HTR-8/SVneo (cell line): ENCODE measurements at places on chromosomes 13 and 19.
A peak's percentile ranks its signal among the peaks of the same experiment; 100 is the strongest.

DNA sequence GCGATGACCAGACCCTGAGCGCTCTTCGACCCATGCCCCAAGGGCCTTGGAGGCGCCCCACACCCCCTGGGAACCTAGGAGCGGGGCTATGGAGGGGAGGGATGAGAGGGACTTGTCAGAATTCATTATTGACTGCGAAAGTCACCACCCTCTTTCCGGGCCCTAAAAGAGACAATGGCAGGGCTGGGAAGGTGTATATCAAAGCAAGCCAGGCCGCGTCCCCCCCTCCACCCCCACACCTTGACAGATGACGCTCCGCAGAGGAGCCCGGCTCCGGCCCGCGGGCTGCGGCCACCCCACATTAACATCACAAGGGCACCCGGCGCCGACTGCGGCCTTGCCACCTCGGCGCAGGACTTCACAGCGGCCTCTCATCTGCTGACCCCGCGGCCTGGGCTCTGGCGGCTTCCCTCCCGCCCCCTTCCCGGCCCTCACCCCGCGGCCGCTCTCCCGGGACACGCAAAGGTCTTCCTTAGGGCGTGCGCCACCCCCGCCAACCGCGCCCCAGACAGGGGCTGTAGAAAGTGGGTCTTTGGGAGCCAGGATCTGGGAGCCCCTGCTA, 2.4 kb downstream of the CDX2 start:
- DNase-seq: no peak

GRCh38 chr19:21585281-21585890, 80.0 kb downstream of the ZNF429 start:
- no peak for DNase-seq

GRCh38 chr19:30153326-30154210, 211.5 kb downstream of the URI1 start:
- DNase-seq: no peak

DNA sequence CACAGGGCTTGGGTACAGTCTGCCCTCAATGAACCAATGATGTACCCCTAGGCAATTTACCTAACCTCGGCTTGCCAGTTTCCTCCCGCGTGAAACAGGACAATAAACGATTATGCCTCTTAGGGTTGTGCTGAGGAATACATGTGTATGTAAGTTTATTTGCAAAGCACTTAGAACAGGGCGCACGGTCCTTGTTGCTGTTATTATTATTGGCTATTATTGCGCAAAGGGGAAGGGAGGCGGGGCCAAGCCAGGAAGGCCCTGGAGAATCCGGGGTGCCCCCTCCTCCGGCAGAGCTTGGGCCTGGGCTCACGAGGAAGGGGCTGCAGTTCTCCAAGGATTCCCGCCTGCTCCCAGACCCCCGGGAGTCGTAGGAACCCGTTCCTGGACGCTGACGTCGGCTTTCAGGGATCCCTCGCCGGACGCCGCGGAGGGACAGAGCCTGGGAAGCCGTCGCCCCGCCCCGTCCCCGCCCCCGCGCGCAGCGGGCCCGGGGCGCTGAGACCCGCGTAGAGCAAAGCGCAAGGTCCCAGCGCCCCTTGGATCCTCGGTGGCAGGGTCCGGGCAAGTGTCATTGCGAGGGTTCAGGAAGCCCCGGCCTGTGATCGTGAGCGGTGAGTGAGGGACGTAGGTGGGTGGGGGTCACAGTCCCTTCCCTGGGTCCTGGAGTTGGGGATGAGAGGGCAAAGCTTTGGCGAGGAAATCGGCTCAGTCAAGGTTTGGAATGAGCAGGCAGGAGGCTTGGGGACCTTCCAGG, at the start of gene TMEM91:
Gene TMEM91, plus strand, starts transcription at position 293 of the 757 bp plus-strand sequence. CDS start 1,777 bp downstream, outside the sequence.
- peak; percentile 35 for DNase-seq

- no peak for DNase-seq
Measured at GRCh38 chr19:54137699-54138488, at the start of gene CNOT3. TSS of gene CNOT3 (plus strand) at chr19:54137762. CDS start at chr19:54142979, 5,217 bp downstream.

DNA sequence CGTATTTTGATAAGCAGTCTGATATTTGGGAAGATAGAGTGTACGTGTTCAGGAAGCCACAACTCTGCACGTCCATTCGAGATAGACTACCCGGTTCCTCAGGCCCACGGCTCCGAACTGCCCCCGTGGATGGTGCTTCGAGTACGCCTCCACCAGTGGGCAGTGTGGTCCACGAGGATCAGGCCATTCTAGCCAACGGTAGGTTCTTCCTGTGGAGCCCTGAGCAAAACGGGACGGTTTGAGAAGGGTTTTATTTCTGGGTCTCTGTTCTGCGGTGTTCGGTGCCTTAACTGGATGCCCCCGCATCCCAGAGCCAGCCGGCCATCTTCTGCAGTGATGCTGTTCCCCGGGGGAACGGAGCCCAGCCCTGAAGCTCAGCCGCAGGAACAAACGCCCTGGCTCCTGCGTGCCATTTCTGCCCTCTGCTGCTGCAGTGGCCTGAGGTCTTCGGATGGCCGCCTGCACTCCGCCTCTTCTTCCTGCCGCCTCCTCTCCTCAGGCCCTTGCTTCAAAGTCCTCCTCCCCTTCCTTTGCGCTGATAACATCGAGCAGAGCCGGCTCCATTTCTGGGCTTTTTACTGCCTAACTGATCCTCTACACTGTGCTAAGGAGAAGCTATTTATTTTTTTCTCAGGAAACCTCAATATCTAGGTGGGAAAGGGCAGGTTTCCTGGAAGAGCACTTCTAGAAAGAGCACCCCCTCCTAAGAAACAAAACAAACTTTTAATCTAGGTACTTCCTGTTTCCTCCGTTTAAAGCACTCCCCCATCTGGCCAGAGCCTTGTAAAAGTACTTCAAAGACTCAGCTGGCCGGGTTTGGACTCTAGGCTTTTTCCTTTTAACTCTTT, 36.2 kb upstream of the SLC46A3 start:
- DNase-seq: no peak

DNA sequence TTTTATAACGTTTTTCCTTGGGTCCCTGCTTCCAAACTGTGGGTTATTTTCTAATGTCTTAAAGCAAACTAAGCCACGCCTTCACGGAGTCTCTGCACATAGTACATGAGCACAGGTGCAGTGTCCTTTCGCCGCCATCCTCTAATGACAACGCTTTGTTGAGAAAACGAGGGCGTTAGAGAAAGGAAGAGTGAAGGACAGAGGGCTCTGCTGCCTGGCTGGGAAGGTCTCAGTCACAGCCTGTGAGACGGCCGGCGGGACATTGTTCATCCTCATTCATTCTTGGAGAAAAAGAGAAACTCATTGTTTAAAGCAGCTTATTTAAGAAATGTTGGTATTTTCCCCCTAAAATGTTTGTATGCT, 9.5 kb downstream of the IL17D start:
- no peak for DNase-seq

DNA sequence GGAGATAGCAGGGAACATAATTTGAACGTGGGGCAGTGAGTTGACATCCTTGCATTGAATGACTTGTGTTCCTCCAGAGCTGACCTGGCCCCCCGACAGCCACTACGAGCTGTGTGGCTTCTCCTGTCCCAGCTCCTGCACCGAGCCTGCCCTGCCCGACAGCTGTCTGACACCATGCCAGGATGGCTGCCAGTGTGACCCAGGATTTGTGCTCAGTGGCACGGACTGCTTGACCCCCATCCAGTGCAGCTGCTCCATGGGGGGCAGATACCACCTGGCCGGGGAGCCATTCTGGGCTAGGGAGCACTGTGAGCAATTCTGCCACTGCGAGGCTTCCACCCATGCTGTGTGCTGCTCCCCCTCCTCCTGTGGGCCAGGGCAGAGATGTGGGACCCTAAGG, 29.2 kb upstream of the FXYD3 start:
- DNase-seq: no peak

DNA sequence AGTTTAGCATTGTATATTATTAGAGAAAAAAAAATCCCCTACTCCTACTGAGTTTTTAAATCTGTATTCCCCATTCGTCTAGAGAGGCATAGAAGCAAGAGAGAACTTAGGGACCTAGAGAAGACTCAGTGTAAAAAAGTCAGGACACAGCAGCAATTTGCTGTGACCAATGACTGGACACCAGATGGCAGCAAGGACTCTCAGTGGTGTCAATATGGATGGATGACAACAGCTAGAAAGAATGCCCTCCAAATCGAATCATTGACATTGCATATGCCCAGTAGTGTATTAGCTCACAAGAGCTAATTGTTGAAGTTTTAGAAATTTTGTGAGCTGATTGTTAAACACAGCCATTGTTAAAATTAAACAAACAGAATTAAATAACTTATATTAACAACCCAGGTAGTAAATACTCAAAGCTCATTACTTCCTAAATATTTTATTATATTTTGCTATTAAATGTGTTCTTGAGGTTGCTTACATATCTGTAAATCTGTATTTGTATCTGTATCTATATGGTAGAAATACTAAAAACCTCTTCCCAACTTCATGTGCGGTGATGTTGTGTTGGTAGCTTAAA, 43.9 kb downstream of the SIAH3 start:
- DNase-seq: peak; percentile 39

GRCh38 chr13:107482688-107483087, 732.6 kb downstream of the LIG4 start:
- no peak for DNase-seq

DNA sequence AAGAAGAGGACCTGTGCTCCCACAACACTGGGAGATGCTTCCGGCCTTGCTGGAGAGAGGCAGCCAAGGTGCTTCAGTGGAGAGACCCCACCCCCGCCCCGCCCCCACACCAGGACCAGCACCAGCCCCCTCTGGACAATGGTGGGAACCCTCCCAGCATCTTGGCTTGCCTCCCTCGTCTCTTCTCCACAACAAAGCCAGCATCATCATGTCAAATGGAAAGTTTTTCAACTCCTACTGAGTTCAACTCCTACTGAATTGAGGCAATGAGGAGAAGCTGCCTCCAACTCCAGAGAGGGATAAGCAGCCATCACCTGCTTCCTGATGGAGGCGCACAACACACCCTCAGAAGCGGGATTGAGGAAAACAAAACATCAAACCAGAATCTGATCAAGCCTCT, 12.8 kb downstream of the DEDD2 start:
- DNase-seq: no peak

DNA sequence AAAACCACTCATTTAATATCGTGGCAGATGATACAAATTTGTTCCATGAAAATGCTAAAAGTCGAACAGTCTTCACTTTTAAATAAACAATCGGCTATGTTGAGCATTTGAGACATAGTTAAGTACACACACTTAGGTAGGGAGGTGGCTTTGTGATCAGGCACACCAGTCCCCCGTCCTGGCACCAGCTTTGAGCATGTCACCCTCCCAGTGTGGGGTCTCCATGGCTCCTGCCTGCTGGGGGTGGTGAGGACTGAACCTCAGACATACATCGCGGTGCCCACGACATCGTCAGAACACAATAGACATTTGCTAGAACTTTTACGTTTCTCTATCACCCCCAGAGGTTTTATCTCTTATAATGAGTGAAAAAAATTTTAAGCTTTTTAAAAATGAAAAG, 62.0 kb downstream of the RFX2 start:
- no peak for DNase-seq

DNA sequence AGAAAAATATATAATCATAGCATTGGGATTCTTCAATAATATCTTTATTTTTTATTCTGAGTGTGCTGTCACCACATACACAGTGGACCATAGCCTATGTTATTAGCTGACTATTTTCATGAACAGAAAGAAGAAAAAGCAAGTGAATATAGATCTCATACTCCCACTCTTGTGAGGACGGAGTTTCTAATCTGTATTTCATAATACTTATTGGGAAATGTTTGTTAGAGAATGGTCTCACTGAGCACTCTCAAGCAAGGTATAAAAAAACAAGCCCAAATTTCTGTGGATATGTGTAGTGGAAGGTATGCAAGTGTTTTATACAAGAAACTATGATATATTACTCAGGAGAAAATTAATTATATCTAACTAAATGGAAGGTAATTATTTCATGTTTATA, 1218.1 kb downstream of the SLITRK1 start:
- no peak for DNase-seq

GRCh38 chr13:21717817-21718216, 46.9 kb downstream of the FGF9 start:
- no peak for DNase-seq

GRCh38 chr13:79225487-79226232, 180.4 kb downstream of the RBM26 start:
- DNase-seq: no peak

DNA sequence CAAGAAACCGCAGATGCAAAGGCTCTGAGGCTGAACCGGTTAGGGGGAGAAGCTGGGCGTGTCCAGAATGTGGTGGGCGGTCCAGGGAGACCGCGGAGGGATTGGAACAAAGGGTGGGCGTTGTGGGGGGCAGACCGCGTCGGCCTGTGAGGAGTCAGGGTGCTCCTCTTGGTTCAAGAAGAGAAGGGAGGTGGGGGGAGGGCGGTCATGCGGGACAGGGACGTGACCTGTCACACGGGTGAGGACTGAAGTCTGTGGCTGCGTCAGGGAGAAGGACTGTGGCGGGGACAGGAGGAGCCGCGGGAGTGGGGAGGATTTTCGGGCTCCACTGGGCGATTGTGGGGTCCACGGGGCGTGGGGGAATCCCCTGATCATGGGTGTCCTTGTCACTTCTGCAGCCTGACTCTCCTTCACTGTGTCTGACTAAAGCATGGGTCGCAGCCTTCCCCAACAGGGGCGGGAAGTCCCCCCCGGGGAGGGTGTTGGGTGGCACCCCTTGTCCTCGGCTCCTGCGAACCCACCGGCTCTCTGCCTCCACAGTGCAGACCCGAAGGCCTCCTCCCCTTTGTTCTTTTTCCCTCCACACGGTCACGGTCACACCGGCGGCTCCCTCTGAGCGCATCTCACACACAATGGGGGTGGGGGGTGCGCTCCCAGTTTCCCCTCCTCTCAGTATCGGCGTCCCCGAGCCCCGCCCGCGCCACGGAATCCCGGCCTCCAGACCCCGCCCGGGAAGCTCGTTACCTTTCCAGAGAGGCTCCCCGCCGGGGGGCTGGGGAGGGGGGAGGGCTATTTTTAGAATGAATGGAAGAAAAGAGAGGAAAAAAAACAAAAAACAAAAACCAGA, 16.4 kb upstream of the KCNN1 start:
- no peak for DNase-seq

GRCh38 chr19:17938092-17938845, 5.5 kb downstream of the CCDC124 start:
- DNase-seq: peak; percentile 92

GRCh38 chr13:44107357-44108121, 227.8 kb downstream of the LACC1 start:
- DNase-seq: no peak

DNA sequence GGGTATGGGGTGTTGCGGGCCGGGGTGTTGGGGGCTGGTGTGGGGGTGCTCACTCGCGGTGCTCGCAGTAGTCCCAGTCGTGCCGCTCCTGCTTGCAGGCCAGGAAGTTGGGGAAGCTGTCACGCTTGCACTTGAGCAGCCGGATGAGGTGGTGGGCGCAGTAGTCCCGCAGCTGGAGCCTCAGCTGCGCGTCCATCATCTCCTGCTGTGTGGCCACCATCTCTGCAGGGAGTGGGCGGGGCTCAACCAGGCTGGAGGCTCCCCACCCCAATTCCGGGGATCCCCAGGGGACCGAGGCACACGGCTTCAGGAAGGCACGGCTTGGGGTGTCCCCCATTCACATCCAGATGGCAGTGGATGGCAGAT, 5.2 kb downstream of the NDUFB7 start:
- no peak for DNase-seq

DNA sequence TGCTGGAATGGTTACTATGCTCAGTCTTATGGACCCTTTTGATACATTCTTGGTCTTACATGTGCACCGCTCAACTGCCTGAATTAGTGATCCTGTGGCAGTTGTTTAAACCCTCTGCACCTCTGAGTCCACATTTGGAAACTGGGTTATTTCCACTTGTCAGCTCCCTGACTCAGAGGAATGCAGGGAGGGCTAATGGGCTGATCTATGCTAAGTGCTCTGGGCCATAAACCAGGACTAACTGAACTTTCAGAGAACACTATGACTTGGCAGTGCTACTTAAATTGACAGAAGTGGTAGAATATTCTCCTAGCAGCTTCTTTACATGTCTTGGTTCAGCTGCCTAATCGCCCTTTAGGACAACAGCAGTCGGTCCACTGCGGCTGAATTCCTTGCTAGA, 26.8 kb upstream of the MED4 start:
- DNase-seq: no peak
